ENCODE measurements at places on chromosomes 12 and 14.

- peak; percentile 30 for DNase-seq
Observed at GRCh38 chr12:31591380-31591901, 505 bp upstream of the DENND5B start.

DNA sequence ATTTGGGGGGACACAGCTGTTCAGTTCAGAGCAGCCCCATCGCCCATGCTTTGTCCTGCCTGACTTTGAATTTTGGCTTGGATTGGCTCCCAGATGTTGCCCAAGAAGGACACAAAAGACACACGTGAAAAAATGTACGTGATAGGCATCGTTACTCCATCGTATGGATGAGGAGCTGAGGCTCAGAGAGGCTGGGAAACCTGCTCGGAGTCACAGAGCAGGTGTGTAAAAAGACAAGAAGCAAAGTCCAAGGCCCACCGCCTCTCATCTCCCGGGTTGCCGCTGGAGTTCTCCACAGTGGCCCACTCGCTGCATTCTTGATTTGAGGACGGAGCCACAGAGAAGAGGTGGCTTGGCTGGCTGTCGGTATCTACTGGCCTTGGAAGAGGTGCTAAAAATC is 41.0 kb upstream of the BEGAIN start:
- DNase-seq = no peak

DNA sequence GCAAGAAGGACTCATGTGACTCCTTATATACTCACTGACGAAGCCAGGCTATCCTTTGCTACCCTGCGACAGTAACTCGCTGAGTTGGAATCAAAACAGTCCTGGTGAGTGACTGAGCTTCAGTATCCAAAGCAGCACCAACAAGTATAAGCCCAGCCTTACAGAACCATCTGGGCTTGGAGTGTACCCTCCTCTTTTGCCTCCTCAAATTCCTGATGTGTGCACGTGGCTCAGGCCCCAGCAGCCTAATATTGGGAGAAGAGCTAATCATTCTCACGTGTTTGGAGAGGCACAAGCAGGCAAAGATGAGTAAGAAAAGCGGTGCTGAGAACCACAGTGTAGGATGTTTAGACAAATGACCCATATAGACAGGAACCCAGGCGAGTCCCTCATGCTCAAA is 34.4 kb downstream of the PPTC7 start:
- no peak for DNase-seq

DNA sequence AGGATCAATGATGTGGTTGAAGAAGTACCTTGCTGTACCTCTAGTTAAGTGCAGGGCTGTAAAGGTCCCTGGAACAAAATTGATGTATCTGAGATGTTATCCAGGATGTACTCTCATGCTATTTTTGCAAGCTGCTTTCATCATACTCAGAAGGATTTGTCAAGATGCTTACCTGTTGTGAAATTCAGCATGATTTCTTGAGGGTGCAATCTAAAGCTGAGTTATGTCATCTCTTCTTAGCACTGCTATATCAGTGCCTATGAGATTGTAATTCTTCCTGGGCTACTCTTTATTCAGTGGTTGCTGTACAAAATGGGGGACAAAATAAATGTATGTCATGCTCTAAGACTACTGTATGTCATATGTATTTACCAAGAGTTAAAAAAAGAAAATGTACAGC is 340.7 kb upstream of the LMO3 start:
- no peak for DNase-seq

- peak; percentile 8 for DNase-seq
Observed at GRCh38 chr14:36173161-36173560, 3.4 kb downstream of the PTCSC3 start.

Data from kidney tubule cell (primary cell).